Effector memory CD4-positive, alpha-beta T cell (primary cell): ENCODE measurements at places on chromosomes 12 and 14.
A peak's percentile ranks its signal among the peaks of the same experiment; 100 is the strongest.

GRCh38 chr14:96484399-96484798, 17.8 kb upstream of the PAPOLA start:
- DNase-seq, result no peak

DNA sequence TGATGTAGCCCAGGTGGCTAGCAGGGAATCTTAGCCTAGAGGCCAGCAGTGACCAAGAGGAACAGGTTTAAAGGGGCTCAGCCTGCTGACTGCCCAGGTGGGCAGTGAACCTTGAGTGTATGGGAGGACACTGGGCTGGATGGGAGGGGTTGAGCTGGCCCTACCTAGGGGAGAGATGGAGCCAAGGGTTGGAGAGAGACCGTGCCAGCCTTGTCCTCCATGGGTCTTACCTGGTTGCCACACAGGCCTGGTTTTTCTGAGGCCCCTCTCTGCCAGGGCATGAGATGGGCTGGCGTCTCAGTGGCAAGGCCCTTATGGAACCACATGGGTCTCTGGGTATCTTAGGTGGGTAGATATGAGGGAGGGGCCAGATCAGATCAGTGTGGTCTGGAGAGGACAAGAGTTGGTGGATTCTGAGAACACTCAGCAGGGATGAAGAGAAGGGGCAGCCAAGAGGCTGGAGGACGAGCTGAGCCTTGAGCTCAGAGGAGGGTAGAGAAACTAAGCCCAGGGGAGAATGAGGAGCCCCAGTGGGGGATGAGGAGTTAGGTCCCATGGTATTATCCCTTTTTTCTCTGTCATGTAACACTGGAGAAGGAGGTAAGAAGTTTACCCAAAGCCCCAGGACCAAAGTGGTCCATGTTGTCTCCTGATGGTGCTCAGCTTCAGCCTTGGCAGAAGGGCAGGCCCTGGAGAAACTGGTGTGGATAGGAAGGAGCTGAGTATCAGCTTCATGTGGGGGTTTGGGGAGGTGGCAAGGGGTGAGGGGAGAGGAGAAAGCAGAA, 3.7 kb downstream of the GZMB start:
- DNase-seq, result no peak

DNA sequence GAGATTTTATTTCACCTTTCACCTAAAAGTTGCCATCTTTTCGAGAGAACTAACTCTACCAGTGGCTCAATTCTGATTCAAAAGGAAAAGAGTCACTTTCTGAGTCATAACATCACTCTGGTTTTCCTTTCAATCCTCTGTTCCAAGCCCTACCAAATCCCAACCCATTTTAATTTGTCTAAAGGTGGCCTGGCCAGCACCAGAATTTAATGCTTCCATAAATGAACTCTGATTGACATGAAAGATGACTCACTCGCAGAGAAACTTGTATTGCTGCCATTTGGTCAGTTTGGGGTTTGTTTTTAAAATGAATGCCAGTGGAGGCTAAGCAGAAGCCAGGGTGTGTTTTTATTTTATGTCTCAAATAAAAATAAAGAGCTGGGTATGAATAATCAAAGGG, 117.4 kb upstream of the SOX5 start:
- DNase-seq, result no peak

DNA sequence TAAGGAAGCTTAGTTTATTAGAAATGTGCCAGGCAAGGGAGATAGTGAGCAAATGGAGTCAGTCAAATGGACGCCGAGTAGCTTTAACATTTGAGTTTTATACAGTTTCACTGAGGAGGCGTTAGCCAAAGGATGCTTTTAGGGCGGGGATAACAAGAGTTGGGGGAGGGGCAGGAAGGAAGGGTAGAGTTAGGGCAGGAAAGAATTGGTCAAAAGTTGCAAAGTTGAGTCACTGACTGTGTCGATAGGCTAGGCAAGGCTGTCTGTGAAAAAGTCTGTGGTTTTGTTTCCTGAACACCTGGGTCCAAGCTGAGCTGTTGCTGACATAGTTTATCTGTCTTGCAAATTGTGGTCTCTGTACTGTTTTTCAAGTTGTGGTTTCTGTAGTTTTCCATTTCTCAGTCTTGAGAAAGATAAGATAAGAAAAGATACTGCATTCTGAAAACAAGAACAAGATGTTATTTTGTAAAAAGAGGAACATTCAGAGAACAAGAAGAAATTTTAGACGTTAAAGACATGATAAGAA, 62.6 kb upstream of the RESF1 start:
- DNase-seq, result peak; percentile 70
